ENCODE measurements at places on chromosomes 13 and 19. TPM values are rescaled to one million over a fixed set of nuclear protein-coding genes. Genes with fewer than 3 reads are reported as not detected.

The RUVBL2 gene
- 87.7 TPM for total RNA-seq

GRCh38 chr13:29749401-29750182 lies 100.8 kb downstream of the UBL3 start:
- no peak overlapping the region for H3K4me3 ChIP-seq
- no peaks in the 10 kb centered on the region for H3K4me1 ChIP-seq
- H3K36me3 ChIP-seq, result no peaks in the 10 kb centered on the region
- H3K27ac ChIP-seq, result no peak overlapping the region
- no peak for DNase-seq

DNA sequence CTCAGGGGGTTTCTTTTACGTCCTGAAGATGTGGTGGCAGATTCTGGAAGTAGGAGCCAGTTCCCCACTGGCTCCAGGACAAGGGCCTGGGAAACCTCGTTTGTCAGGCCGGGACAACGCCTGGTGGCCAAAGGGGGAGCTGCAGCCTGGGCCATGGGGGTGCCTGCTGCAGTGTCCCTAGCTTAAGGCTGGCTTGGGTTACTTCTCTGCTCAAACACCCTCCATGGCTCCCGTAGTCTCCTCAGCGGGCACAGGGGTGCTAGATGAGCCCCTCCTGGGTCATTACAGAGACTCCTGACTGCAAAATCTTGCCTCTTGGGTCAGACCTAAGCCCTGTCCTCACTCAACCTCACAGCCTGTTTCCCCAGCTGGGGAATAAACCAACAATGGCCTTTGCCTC lies 14.7 kb downstream of the CILP2 start:
- DNase-seq, result no peak
- H3K27ac ChIP-seq, result no peak overlapping the region
- no peaks in the 10 kb centered on the region for H3K4me1 ChIP-seq
- no peak overlapping the region for H3K4me3 ChIP-seq
- no peaks in the 10 kb centered on the region for H3K27me3 ChIP-seq

DNA sequence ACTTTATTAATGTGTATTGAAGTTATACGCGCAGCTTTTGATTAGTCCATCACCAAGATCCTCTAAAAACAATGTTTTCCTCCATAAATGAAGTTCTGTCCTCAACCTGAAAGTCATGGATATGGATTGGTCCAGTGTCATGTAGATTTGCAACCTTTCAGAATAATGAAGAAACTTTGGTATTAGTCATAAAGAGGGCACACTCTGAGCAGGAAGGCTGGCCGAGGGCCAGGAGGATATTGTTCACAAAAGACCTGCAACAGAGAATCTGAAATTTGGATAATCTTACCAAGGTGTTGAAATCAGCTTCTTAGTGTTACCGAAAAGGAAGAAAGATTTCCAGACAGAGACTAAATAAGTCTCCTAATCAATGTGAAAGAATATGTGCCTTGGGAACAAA lies 20.7 kb downstream of the CLDN10 start:
- no peak overlapping the region for H3K4me3 ChIP-seq
- H3K4me1 ChIP-seq, result no peaks in the 10 kb centered on the region
- DNase-seq, result no peak
- no peak overlapping the region for H3K27ac ChIP-seq
- no peaks in the 10 kb centered on the region for H3K36me3 ChIP-seq

DNA sequence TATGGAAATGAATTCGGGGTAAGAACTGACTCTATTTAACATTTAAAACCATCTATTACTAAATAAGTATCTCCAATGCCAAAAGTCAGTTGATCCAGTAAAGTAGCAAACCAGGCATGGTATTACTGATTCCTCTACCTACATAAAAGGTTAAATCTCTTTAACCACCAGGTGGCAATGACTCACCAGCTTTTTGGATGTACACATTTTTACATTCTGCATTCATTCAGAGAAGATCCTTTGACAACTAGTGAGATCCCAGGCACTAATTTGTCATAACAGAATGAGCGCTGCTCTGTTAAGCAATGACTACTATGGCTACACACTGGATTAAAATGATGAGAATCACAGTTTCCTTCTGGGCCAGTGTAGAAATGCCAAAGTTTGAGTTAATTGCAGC lies 329.8 kb upstream of the GPC6 start:
- H3K36me3 ChIP-seq, result no peaks in the 10 kb centered on the region
- no peaks in the 10 kb centered on the region for H3K27me3 ChIP-seq
- H3K27ac ChIP-seq, result no peak overlapping the region
- DNase-seq, result no peak
- H3K4me1 ChIP-seq, result no peaks in the 10 kb centered on the region

Data from right atrium auricular region (tissue), 2 donors.